ENCODE measurements at places on chromosomes 12 and 14.

DNA sequence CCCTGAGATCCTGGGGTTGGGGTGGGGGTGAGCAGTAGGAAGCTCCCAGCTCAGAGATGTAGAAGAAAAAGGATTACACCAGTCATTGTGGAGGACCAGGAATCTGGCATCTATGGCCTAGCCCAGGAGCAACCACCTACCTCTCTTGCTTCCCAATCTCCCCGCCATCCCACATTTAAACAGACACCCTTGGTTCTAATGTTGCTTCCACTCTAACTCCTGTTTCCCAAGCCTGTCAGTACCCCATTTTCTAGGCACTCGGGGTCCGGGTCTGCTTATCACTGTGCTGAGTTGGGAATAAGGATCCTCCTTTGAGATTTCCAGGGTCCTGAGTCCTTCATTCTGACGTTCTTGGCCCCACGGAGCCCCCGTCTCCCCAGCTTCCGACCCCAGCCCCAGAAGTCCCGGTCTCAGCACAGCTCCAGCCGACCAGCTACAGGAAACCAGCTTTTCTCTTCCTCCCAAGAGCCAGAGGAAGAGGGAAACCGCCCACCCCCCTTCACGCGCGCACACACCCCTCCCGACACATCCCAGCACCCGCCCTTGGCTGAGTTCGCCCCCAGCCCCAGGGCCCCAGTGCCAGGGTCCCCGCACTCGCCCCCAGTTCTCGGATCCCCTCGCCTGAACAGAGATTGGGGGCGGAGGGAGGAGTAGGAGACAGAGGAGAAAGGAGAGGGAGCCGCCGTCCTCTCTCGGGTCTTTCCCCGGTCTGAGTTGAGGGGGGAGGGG, 1.2 kb downstream of the ITGA5 start:
- DNase-seq: peak; percentile 37

- no peak for DNase-seq
These were observed 43.9 kb downstream of the HMGA2 start for GRCh38 chr12:65868133-65868705.

DNA sequence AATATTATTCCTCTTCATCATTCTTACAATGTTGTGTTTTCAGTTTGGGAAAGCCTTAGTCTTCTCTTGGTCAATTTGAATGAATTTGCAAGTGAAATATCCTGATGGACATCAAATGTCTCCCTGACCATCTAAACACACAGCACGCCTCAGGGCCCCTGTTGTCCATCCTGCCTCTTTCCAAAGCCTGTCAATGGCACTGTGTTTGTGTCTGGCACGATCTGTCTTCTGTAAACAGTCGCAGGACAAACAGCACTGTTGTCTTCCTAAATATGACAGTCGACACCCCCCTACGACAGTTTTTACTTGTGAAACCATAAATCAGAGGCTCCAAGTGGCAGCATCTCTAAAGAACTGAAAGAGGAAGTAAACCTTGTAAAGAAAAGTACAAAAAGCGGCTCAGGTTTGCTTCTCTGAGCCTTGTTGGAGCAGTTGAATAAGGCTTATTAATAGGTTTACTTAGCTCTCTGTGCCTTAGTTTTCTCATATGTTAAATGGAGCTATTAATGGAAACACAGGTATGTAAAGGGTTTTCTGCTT, 285.8 kb downstream of the NRXN3 start:
- DNase-seq: no peak

GRCh38 chr14:76644855-76645518, 116.3 kb upstream of the VASH1 start:
- no peak for DNase-seq

DNA sequence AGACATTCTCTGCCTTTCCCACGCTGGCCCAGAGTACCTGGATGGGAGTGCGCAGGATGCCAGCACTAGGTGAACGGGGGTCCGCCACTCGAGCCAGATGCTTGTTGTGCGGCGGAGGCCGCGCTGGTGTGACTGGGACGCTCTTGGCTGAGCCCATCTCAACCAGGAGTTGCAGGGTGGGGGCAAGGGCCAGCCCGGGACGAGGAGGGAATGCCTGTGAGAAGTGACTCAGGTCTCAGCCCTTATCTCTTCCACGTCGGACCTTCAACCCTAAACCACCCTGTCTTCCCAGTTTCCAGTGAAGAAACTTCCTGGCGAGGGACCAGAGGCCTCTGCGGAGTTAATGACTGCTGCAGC, 312 bp downstream of the CDCA3 start:
- DNase-seq: no peak

DNA sequence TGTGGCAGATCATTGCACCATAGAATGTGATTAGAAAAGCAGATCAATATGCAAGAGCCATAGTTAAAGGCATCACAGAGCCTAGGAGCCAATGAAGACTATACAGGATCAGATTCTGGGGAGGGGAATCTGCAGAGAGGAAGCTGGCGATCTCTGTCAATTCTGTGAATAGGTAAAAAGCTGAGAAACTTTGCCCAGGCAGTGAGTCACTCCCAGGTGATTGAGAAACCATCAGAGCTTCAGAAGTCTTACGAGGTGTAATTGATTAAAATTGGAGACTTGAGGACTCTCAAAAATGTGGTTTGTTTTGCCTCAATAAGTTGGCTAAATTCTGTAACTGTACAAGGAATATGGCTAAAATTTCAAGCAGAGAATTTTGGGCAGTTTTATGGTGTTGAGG, 41.7 kb upstream of the TSPAN11 start:
- DNase-seq: no peak

DNA sequence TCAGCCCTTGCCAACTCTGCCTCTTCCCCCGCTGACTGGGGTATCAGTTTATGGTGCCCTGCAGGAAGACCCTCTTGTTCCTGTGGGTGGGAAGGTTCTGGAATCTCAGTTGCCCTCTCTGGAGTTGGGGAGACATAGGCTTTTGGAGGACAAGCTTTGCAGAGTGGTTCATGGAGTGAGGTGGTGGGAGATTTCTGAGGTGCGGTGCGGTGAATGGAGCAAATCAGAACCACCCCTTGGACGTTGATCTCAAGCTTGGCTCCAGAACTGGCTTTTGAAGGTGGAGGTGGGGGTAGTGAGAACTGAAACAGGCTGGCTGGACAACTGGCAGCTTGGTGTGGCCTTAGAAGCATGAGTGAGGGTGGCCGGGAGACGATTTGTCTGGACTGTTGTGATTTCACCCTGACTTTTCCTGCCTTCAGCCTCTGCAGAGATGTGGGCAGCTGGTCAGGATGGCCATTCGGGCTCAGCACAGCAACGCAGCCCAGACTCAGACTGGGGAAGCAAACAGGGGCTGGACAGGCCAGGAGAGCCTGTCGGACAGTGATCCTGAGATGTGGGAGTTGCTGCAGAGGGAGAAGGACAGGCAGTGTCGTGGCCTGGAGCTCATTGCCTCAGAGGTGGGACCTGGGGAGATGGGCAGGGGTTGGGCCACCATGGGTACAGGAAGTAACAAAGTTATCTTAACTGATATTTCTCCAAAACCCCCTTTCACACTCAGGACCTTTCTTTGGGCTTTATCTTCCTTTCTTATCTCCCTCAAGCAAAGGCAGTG, 1.1 kb downstream of the SHMT2 start:
- no peak for DNase-seq

- no peak for DNase-seq
These were observed 350.3 kb upstream of the CCDC196 start for GRCh38 chr14:66135831-66136230.

- no peak for DNase-seq
These were observed 56.0 kb downstream of the ISCA2 start for GRCh38 chr14:74549588-74549987.

DNA sequence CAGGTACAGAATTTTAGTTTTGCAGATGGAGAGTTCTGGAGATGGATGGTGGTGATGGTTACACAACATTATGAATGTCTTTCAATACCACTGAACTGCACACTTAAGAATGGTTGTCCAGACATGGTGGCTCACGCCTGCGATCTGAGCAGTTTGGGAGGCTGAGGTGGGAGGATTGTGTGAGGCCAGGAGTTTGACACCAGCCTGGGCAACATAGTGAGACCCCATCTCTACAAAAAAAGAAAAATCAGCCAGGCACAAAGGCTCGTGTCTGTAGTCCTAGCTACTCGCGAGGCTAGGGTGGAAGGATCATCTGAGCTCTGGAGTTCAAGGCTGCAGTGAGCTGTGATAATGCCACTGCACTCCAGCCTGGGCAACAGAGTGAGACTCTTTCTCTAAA, 8.1 kb upstream of the USP30 start:
- DNase-seq: no peak

- no peak for DNase-seq
These were observed 176.0 kb downstream of the CHST11 start for GRCh38 chr12:104632724-104633201.

DNA sequence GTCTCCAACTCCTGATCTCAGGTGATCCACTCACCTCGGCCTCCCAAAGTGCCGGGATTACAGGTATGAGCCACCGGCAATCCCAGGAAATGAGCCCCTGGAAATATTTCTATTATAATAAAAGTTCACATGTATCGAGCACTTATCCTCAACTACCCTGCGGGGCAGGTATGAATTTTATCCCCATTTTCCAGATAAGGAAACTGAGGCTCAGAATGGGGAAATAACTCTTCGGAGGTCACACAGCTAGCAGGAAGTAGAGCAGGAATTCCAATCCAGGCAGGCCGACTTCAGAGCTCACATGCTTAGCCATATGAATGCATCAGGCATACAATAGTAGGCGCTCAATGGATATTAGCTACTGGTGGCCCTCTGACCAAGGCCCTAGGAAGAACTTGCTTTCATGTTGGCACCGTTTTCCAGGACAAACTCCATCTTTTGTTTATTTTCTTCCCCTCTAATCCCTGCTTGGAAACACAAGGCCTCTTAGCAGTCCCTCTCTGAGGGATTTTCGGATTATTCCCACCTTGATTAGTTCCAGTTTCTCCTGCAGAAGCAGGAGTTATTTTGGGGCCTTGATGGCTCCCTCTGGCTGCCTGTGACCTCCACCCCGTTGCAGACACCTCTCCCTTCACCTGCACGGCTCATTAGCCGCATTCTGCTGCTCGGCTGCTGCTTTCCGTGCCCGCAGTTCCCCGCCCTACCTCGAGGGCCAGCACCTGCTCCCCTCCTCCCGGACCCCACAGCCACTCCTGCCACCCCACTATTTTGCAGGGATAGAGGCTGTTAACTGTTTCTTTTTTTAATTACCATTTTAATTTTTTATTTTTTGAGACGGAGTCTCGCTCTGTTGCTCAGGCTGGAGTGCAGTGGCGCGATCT, 18.7 kb upstream of the POP5 start:
- DNase-seq: no peak

GRCh38 chr14:29353513-29353912, 574.1 kb downstream of the PRKD1 start:
- no peak for DNase-seq

GRCh38 chr14:100018482-100018881, 46.7 kb upstream of the EVL start:
- DNase-seq: no peak

DNA sequence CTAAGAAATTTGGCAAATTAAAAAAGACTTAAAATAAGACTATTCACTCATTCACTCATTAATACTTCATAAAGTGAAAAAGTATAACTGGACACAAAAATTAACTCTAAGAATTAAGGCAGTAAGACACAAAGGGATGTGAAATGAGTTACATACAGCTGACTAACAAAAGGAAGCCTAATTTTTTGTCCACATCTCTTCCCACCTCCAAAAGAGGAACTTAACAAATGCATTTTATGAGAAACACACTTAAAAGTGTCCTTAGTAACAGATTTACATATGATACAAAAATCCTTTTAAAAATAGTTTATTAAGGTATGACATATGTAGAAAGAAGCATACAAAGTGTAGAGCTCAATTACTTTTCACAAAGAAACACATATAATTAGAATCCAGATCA, 88.9 kb downstream of the NUMB start:
- DNase-seq: no peak

Data from stimulated activated naive CD4-positive, alpha-beta T cell (primary cell).